Neural progenitor cell (in vitro differentiated cells): ENCODE measurements at places on chromosomes 5 and 9.

- DNase-seq = no peak
Observed at GRCh38 chr5:14868771-14869170, 2.8 kb downstream of the ANKH start.

DNA sequence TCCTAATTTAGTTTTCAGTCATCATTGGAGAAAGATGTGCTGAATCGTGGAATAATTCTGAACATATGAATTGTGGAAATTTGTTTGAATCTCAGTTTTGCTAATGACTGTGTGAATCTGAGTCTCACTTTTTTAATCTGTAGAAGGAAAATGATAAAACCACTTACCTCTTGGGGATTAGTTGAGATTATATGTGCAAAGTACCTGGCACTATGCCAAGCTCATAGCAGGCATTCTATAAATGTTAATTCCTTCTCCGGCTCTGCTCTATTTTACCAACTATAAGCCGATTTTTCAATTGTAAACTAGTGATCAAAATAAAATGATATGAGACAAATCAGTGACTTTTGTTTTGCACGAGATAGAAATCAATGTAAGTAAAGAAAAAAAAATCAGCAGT, 290.8 kb downstream of the TRPM3 start:
- no peak for DNase-seq

DNA sequence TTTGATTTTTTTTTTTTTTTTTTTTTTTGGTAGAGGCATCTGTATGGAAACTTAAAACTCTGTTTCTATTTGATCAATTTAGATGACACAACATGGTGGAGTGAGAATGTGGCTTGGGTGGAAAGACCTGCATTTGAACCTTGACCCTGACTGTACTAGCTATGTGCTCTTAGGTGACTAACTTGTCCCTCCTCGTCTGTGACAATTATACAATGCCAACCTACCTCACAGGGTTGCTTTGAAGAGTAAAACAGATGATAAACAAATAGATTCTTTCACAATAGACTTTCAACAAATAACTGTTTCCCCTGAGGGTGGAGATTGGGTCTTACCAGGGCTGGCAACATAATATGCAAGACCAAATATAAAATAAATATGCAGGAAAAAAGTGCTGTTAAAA, 109.3 kb downstream of the CRB2 start:
- DNase-seq = no peak

- DNase-seq = no peak
Observed at GRCh38 chr9:5531101-5531882, 21.0 kb downstream of the PDCD1LG2 start.

DNA sequence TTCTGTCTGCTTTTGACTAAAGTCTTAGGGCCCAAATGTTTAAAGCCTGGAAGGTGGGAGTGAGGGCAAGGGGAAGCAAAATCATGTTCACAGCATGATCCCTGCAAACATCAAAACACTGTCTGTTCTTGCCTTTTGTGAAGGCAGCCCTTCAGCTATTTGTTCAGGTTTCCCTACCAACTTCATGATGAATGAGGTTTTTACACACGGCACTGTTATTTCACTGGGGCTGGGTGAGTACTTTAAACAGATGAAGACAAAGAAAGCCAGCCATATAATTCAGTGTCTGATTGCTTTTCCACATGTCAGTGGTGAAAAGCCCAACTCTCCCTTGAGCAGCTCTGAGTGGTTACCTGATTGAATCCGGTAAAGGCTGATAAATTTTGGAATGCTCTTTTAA, 224.7 kb upstream of the GRAMD2B start:
- DNase-seq = peak; percentile 31

DNA sequence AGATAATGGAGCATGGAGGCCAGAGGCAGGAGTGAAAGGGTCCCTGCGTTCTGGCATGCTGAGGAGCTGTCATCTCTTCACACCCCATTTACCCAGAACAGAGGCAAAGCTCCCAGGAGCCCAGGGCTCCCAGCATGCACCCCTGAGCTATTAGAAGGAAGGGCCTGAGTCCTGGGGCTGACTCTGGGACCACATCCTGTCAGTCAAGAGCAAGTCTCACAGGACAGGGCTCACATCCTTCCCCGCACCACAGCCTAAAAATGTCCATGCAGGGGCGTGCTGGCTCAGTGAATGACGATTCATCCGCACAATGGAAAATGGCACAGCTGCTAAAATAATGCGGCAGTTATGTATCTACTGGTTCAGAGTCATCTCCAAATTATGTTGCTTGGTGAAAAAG, 31.4 kb downstream of the CAMK2A start:
- DNase-seq = peak; percentile 64
